Thyroid gland (tissue), 4 donors: ENCODE measurements at places on chromosomes 2 and 18. TPM values are rescaled to one million over a fixed set of nuclear protein-coding genes. Genes with fewer than 3 reads are reported as not detected.

- no peak for DNase-seq
Measured at GRCh38 chr2:3300224-3300995, 77.2 kb downstream of the EIPR1 start.

DNA sequence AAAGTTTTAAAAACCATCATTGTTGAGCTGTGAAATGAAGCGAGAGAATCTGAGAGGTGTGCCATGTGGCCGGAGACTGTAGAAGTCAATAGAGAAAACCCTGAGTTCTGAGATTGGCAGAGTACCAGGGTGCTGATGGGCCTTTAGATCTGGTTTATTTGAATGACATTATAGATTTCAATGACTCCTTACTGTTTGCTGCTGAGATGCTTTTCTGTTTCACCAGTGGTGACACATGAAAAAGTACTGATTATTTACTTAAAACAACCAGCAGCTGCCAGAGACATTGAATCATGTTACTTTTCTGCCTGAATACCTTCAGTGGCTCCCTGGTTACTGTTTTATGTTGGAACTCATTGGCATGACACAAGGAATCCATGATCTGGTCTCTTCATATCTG lies 602.7 kb upstream of the ZNF804A start:
- peak; percentile 31 for DNase-seq

DNA sequence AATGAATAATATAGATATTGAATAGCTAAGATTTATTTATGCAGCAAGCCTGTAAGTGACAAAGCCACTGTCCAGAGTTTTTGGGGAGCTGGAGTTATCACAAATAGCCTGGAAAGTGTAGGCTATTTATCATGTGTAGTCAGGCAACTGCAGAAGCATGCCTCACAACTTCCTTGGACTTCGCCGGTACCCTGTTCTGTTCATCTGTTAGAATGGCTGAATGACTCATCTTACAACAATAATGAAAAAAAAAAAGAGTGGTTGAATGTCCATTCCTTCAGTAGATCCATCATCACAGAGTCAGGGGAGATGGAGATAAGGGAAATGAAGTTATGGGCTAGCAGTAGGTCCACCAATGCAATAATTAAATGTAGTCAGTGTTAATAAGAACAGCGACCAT lies 24.0 kb upstream of the ATP5MC3 start:
- DNase-seq = no peak

DNA sequence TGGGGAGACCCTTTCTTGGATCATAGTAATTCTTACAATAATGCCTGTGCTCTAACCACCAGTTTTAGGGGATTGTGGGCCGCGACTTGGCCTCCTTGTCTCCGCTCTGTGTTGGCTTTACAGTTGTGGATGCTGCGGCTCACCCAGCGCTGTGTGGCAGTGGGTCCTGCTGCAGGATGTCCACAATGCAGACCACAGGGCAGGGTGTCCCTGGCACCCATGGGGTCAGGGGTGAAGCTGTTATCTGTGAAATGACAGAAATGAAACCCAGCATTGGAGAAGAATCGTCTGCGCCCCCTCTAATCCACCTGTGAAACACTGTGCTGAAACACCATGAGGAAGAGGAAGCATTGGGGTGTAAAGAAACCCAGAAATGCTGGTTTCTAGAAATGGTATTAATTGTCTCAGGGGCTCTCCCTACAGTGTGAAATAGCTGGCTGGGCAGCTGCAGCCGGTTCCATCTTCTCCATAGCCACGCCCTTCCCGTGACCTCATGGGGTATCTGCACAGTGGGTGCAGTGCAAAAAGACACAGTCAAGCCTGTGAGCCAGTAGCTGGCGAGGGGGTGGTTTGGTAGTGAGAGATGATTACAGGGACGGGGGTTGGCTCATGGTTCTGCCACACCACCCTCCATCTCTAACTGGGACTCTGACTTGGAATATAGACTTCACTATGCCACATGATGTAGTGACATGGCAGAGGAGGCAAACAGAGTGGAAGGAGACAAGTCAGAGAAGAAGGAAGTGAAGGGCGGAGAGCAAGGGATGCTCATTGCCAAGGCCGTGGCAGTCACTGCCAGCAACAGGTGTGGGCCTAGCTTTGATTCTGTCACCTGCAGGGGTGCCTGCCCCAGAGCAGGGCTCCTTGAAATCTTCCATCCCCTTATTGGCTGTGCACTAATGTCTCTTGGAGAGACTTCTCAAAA lies 16.2 kb downstream of the INPP4A start:
- no peak for DNase-seq

- DNase-seq = no peak
Measured at GRCh38 chr18:63997606-63998005, 27.7 kb downstream of the SERPINB8 start.

- DNase-seq = no peak
Measured at GRCh38 chr2:210072493-210072892, 70.1 kb downstream of the RPE start.

NEU2 gene
- not detected for total RNA-seq

DNA sequence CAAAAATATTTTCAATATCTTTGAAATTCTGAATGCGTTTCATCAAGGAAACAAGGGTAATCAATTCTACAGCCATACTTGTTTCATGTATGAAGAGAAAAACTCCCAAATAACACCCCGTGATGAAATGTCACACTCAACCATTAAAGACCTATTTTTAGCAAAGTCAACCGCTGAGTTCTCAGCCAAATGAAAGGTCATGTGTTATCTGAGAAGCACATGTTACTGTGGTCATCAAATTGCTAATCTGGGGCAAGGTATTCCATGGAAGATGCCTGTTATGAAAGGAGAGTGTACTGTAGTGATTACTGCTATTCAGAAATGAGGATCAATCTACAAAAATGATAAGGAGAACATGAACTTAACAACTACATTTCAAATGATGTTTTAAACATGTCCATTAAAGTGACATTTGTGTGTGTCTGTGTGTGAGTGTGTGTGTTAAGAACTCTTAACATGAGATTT lies 126.7 kb downstream of the BCL2 start:
- no peak for DNase-seq

GRCh38 chr2:157367704-157368103 lies 42.1 kb upstream of the ERMN start:
- DNase-seq = no peak

- DNase-seq = no peak
Measured at GRCh38 chr2:188367164-188367563, 75.5 kb downstream of the GULP1 start.

GRCh38 chr18:35155398-35156117 lies 85.3 kb upstream of the ZNF397 start:
- DNase-seq = no peak

- DNase-seq = no peak
Measured at GRCh38 chr2:176683618-176684111, 414.4 kb downstream of the MTX2 start.

DNA sequence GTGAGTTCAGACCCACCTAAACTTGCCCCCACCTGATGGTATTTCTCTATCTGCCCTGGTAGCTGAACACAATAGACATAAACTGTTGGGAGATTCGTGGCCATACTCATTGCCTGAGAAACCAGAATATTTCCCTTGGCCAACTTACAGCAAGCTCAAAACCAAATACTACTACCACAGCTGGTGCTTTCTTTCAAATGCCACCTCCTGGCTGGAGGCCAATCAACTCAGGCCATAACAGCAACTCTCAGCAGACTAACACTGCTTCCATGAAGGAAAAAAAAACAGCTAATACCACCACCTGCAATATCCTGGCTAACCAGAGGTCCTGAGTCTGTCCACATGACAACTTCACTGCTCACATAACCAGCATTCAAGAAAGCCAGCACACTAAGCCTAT lies 373.1 kb downstream of the CMPK2 start:
- peak; percentile 59 for DNase-seq

GRCh38 chr2:19256121-19256601 lies 102.3 kb downstream of the OSR1 start:
- DNase-seq = no peak

NDC80 gene
- total RNA-seq = not detected

DNA sequence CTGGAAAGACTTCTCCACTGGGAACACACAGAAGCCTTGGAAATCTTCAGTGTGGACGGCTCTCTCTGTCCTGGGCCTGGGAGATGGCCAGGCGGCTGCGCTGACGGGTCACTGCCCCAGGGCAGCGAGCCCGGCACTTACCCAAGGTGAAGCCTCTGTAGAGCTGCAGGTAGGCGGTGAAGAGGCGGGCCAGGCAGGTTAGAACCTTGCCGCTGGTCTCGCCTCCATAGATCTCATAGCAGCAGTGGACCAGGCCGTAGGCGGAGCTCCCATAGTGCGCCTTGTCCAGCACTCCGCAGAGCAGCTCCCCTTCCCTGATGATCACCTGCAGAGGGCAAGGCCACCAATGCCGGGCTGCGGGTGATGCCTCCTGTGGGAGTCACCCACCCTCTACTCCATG lies 53.0 kb downstream of the POLR1A start:
- no peak for DNase-seq

GRCh38 chr2:105655244-105655643 lies 89.5 kb upstream of the NCK2 start:
- DNase-seq = no peak

ARID5A gene
- total RNA-seq = 29.3 TPM

GEN1 gene
- 12.8 TPM for total RNA-seq

DNA sequence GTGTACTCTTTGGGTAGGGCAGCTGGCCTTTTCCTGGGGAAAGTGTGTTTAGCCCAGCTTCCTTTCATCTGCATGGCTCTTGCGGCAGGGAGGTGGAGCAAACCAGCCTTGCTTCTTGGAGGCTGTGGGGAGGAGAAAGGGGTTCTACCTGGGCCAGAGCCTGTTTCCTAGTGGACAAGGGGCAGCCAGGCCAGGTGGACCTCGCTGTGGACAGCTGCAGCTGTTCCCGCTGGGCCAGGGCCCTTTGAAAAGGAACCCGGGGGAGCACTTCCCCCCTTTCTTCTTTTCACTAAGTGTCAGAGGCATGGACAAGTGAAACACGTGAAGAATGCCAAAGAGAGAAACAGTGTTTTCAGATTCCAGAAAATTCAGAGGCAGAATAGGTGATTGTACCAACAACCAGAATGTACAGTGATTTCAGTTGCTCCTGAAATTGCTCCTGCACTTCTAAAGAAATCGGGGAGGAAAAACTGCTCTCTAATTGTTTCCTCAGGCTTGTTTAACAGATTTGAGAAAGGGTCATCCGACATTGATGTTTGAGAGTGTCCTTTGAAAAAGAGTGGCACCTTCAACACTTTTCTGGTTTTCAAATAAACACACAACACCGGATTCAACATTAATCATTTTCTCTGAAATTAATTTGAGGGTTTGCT lies 3.9 kb downstream of the GLI2 start:
- DNase-seq = no peak

RMDN2 gene
- total RNA-seq = 8.9 TPM

DNA sequence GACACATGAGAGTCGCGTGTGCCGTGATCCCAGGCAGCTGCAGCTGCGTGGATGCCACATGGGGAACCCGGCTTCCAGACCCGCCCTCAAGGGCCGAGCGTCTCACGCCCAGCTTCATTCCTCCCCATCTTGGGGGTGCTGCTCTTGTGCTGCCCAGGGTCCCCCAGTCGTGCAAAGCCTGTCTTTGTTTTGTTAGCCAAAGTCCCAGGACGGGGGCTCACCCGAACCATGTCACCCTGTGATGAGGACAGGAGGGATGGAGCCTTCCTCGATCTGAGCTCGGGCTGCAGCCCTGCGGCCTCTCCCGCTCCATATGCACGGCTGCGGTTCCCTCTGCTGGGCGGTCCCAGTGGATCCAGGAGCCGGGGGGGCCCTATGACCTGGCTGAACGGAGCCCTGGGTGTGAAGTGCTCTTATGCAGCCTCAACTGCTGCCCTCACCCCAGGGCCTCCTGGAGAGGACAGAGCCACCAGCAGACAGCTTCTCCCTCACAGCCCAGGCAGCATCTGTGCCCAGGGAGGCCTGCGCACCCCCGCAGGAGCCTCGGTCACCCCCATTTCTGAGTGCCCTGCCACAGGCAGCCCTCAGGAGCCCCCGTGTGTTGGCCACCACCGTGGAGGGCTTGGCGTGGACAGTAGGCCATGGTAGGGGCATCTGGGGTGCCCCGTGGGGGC lies 99.0 kb upstream of the CTDP1 start:
- peak; percentile 1 for DNase-seq

DNA sequence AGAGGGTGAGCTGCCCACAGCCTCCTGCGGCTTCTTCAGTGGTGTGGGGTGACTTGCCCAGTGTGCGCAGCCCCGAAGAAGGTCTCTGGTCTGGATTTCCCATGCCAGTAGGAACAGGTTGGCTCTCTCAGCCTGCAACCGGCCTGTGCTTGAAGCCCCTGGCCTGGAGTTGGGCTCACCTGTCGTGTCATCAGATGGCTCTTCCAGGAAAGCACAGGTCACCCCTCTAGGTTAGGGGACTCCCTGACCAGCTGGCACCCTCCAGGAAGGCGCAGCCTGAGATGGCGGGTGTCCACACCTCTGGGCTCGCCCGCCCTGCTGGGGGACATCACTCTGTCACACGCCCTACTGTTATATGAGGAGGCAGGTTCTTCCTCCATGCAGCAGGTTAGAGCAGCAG lies 179.8 kb downstream of the SEPTIN10 start:
- DNase-seq = no peak

LCT gene
- 0.24 TPM for total RNA-seq

DNA sequence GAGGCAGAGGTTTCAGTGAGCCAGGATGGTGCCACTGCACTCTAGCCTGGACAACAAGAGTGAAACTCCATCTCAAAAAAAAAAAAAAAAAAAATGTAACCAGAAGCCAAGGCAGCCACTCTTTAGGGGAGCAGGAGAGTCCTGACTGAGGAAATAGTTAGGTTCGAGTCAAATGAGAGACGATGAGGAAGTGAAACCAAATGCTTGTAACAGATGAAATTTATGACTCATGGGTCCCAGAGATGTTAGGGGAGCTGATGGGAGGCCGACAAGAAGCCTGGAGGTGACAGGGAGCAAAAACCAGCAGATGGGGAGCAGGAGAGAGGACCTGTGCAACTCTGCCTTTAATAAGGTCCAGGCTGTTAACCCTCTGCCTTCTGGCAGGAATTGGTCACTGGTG lies 756.1 kb upstream of the DDX18 start:
- no peak for DNase-seq

GRCh38 chr18:56975276-56975675 lies 171.6 kb upstream of the BOD1L2 start:
- no peak for DNase-seq
